Transverse colon (tissue), 4 donors: ENCODE measurements at places on chromosomes 11 and 22.

- no peak for DNase-seq
Observed at GRCh38 chr11:126817096-126817495, 183.5 kb downstream of the KIRREL3 start.

DNA sequence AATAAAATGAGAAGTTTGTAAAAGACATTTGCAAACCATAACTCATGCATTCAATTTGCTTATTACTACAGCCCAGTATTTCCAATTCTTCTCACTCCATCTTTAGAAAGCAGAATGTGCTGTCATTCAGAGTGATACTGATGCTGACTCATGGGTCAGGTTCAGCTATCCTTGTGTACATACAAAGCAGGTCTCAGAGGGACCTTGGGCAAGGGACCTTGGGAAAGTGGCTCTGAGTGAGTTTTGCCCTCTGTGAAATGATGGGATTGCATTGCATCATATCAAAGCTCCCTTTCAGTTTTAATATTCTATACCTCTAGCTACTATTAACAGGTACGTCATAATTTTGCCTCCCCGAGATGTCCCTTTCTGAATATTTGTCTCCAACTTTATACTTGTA, 848.7 kb downstream of the OPCML start:
- no peak for DNase-seq

- DNase-seq, result peak; percentile 61
Observed at GRCh38 chr22:43346521-43346929, 3.4 kb upstream of the SCUBE1 start.

GRCh38 chr22:24247564-24248344, 2.9 kb upstream of the GGT5 start:
- peak; percentile 81 for DNase-seq

- DNase-seq, result no peak
Observed at GRCh38 chr11:78299000-78299710, 110.4 kb downstream of the USP35 start.

DNA sequence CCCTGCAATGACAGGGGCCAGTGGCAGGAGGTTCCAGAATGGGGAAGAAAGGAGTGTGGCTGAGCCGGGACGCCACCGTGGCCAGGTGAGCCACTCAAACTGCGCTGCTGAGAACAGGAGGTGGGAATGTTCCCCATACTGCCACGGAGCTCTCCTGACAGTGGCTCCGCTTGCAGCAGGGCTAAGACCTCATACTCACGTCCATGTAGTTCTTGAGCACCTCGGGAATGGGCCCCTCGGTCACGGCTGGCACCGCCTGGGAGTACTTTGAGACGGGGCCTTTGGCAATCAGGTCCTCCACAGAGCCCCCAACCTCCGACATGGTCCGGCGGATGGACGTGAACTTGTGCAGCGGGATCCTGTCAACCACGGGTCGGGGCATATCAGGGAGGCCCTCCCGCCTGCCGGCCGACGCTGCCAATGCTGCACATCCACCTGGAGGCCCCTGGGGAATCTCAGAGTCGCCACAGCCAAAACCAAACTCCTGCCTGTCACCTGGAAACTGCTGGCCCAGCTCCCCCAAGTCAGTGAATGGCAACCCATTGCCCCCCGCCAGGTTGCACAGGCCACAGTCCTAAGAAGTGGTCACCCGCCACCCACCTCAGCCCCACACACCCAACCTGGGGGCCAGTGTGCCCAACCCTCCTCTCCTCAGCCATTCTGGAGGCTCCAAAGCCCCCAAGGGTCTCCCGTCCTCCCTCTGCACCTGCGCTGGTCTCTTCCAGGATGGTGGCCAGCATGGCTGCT, 2.4 kb downstream of the CTSD start:
- no peak for DNase-seq

DNA sequence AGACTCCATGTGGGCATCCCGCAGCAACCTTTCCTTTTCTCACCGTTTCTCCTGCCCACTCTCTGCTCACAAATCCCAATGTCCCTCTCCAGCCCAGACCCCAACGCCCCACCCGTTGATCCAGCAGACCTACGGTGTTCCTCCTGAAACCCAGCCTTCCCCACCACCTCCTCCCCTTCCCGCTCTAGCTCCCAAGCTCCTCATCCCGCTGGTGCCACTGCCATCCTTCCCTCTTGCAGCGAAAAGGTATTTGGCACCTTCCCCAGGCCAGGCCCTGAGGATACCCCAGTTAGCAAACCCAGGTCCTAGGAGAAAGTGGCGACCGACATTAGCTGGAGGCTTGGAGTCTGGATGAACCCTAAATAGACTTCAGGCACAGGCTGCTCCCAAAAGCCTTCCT, 84.0 kb upstream of the RTL6 start:
- no peak for DNase-seq

- DNase-seq, result no peak
Observed at GRCh38 chr11:69368119-69368880, 74.3 kb downstream of the MYEOV start.

- DNase-seq, result no peak
Observed at GRCh38 chr11:125443767-125444311, 52.2 kb downstream of the FEZ1 start.

- DNase-seq, result no peak
Observed at GRCh38 chr11:119752345-119752871, 23.4 kb upstream of the NECTIN1 start.

GRCh38 chr22:42930810-42931420, 73.8 kb upstream of the ARFGAP3 start:
- DNase-seq, result no peak

- DNase-seq, result peak; percentile 78
Observed at GRCh38 chr22:33853200-33854097, 66.8 kb downstream of the LARGE1 start.

DNA sequence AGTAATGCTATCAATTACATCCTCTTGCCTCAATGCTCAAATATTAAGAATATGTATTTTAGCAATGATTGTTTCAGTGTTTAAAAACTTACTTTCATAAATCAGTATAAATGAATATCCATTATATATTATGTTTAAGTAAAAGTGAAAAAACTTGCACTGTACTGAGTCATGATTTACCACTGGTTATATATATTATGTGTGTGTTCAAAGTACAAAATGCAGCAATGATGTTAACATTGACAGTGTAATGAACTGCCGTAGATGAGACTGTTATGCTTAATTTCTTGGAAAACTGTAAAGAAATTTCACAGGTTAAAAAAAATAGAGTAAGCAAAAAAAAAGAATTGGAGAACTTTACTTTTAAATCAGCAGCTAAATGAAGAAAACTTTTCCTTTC, 8.7 kb downstream of the LIN7C start:
- DNase-seq, result no peak

- no peak for DNase-seq
Observed at GRCh38 chr22:42699281-42699975, 21.2 kb downstream of the A4GALT start.

DNA sequence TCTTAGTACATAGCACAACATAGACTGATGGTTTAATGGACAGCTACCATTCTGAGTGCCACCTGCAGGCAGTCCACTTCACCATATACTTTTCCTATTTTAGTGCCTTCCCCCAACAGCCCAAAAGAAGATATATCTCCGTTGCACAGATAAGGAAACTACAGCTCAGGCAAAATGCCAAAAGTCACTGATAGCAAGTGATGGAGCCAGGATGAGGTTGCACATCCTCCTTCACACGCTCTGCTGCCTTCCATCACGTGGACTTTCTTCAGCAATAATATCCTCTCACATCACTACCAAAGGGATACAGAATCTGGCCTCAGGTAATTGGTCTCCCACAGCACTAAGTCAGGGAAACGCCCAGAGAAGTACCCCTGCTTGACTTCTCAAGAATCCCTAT, 7.5 kb downstream of the TCF20 start:
- DNase-seq, result no peak

DNA sequence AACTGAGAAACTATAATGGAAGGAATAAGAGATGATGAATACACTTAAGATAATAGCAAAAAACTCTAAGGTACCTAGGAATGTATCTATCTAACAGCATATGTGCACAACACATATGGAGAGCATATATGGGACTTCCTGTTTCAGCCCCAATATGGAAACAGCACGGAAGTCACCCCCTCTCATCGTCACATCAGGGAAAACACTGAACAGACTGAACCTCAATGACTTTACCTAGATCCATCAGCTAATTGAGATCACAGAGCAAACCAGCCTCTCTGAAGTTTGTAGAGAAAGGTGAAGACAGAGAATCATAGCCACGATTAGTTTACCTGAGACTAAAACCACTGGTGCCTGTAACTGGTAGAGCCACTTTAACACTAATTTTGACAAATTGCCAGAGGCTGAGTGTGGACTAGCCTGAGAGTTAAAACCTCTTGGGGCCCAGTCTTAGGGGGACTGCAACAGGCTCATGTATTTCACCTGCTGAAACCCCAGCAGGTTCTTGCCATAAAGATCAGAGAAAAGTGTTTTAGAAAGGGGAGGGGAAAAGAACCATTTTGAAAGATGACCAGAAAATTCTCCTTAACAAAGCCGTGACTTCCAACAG, 722.6 kb downstream of the TBC1D22A start:
- DNase-seq, result no peak

GRCh38 chr11:34916843-34917770, 689 bp downstream of the PDHX start:
- no peak for DNase-seq

GRCh38 chr11:134272381-134273316, 3.5 kb upstream of the GLB1L3 start:
- no peak for DNase-seq

DNA sequence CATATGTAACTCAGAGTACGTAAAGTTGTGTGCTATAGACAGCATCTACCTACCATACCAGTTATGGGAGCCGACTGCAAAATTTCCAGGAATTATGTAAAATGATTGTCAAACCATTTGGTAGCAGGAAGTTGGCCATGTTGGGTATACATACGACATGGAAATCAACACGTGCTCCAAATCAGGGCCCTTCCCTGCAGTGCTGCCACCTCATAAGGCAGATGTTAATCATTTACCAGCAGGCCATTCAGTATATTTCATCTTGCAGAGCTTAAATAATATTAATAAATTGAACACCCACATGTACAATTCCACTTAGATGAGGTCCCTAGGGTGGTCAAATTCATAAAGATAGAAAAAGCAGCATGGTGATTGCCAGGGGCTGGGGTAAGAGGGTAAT, 9.8 kb downstream of the MS4A18 start:
- no peak for DNase-seq

- DNase-seq, result no peak
Observed at GRCh38 chr22:24391836-24392217, 35.6 kb upstream of the ADORA2A start.

- no peak for DNase-seq
Observed at GRCh38 chr11:27998552-27998951, 109.4 kb downstream of the KIF18A start.

DNA sequence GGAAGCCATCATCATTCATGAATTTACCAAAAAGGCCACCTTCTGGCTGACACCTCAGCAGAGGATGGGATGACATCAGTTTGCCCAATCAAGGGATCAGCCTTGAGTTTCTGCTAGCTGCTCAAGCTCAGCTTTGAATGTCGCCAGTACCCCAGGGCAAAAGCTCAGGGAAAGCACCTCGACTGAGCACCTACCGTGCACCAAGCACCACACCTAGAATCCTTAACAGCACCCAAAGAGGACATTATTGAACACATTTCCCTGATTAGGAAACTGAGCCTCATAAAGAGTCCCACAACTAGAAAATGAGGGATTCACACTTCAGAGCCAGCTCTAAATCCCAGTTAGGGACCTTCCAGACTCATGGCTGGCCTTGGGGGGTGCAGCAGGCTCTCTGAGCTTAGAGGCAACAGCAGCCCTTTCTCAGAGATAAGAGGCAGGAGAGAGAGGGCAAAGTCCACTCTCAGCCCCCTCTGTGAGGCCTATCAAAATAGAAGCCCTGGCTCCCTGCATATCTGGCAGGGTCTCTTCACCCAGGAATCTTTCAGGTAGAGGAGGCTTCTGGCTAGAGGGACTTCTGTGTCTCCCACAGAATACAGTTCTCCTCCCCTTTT, 13.4 kb upstream of the DAGLA start:
- no peak for DNase-seq

DNA sequence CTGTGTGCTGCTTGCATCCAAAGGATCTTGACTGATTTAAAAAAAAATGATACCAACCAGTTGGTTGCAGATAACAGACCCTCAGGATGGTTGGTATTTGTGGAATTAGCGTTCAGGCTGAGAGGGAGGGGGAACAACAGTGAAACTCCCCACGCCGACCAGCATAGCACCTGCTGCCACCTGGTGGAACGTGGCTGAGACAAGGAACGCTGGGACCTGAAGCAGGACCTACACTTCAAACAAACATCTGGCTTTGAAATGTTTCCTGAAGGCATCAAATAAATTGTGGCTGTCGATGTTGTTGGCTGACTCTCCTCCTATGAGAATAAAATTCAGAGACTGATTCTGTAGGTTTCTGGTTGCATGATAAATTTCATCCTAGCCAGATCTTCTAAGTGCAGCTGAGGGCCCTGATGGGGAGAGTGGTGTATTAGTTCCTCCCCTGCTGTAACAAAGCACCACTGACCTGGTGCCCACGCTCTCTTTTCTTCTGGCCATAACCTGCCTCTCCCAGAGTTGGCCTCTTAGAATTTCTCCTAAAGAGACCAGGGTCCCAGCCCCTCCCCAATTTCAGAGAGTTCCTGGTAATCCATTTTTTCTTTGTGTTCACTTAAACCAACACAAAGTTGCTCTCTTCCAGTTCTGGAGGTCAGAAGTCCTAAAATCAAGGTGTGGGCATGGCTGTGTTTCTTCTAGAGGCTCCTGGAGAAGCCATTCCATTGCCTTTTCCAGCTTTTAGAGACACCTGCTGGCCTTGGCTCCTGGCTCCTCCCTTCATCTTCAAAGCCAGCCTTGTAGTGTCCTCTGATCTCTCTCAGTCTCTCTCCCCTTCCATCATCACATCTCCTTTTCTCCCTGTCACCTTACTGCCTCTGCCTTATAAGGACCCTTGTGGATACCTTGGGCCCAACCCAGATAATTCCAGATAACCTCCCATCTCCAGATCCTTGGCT, 17.3 kb downstream of the APOL2 start:
- peak; percentile 59 for DNase-seq

DNA sequence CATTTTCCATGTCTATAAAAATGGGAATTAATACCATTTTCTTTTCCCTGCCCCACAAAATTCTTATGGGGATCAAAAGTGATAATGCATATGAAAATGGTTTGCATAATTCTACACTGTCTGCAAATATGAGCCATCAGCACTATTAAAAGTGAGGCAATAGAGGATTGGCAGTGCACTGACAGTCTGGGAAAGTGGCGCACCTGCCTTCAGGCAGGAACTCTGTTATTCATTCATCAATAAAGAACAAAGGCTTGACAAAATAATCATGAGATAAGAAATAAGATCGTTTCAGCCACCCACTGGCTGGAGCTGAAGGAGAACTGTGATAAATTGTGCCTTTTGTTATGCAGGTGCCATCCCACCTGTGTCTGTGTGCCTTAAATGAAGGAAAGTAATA, 49.5 kb downstream of the ARFGAP2 start:
- DNase-seq, result no peak

DNA sequence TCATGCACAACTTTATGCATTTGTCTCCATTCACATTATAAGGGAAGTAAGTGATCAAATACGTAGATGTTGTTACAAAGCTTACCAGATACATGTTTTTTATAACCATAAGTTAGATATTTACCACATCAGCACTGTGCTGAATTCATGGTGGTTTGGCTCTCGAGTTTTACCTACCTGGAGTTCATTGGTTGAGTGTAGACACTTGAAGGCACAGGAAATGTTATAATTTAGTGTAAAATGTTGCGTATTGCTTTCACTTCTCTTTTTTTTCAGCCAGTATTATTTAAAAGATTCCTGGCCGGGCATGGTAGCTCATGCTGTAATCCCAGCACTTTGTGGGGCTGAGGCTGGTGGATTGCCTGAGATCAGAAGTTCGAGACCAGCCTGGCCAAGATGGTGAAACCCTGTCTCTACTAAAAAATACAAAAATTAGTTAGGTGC, 53.1 kb upstream of the GRK2 start:
- DNase-seq, result no peak
